ENCODE measurements at places on chromosomes 6 and 20. TPM values are rescaled to one million over a fixed set of nuclear protein-coding genes. Genes with fewer than 3 reads are reported as not detected.

- H3K4me1 ChIP-seq, result no peaks in the 10 kb centered on the region
- H3K27ac ChIP-seq, result no peak overlapping the region
- no peak for DNase-seq
- H3K4me3 ChIP-seq, result no peak overlapping the region
- peaks cover 48% of the 10 kb centered on the region for H3K27me3 ChIP-seq
Measured at GRCh38 chr20:59579404-59580145, 24.8 kb upstream of the PHACTR3 start.

- H3K27ac ChIP-seq, result no peak overlapping the region
- no peaks in the 10 kb centered on the region for H3K36me3 ChIP-seq
- peaks cover 24% of the 10 kb centered on the region for H3K4me1 ChIP-seq
- DNase-seq, result no peak
- H3K4me3 ChIP-seq, result no peak overlapping the region
- no peaks in the 10 kb centered on the region for H3K27me3 ChIP-seq
Measured at GRCh38 chr6:20709451-20709850, 175.2 kb downstream of the CDKAL1 start.

The KIF16B gene
- total RNA-seq, result 82.7 TPM

- no peaks in the 10 kb centered on the region for H3K4me1 ChIP-seq
- no peaks in the 10 kb centered on the region for H3K27me3 ChIP-seq
- no peak overlapping the region for H3K27ac ChIP-seq
- DNase-seq, result no peak
- H3K36me3 ChIP-seq, result no peaks in the 10 kb centered on the region
Measured at GRCh38 chr6:131831392-131831791, 23.6 kb downstream of the ENPP1 start.

DNA sequence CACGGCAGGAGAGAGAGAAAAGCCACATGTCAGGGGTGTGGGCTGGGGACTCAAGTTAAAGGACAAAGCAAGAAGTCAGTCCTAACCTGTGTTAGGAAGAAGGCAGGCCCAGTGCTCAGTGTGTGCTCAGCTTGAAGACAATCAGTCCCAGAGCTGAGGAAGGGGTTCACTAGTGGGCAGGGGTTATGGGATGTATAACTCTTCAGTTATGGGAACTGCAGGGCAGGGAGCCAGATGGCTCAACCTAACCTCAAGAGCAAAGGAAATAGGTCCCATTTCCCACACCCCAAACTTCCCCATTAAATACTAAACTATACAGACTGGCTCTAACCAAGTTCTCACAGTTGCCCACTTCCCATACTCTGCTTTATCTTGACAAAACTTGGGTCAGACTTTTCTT is 7.4 kb upstream of the SSTR4 start:
- H3K36me3 ChIP-seq, result no peaks in the 10 kb centered on the region
- no peak for DNase-seq
- H3K27ac ChIP-seq, result no peak overlapping the region
- H3K27me3 ChIP-seq, result no peaks in the 10 kb centered on the region

Data from transverse colon (tissue), 4 donors.